ENCODE measurements at places on chromosomes 7 and 10.
A peak's percentile ranks its signal among the peaks of the same experiment; 100 is the strongest.

DNA sequence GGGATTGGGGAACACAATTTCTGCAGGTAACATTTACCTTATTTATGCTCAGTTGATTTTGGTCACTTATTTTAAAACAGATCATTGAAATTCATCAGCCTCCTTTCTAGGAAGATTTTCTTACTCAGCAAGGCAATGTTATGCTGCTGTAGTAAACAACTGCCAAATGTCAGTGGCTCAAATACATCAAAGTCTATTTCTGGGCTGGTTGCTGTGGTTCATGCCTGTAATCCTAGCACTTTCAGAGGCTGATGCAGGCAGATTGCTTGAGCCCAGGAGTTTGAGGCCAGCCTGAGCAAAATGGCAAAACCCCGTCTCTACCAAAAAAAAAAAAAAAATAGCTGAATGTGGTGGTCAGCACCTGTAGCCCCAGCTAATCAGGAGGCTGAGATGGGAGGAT, 25.9 kb downstream of the HABP2 start:
- DNase-seq: no peak

DNA sequence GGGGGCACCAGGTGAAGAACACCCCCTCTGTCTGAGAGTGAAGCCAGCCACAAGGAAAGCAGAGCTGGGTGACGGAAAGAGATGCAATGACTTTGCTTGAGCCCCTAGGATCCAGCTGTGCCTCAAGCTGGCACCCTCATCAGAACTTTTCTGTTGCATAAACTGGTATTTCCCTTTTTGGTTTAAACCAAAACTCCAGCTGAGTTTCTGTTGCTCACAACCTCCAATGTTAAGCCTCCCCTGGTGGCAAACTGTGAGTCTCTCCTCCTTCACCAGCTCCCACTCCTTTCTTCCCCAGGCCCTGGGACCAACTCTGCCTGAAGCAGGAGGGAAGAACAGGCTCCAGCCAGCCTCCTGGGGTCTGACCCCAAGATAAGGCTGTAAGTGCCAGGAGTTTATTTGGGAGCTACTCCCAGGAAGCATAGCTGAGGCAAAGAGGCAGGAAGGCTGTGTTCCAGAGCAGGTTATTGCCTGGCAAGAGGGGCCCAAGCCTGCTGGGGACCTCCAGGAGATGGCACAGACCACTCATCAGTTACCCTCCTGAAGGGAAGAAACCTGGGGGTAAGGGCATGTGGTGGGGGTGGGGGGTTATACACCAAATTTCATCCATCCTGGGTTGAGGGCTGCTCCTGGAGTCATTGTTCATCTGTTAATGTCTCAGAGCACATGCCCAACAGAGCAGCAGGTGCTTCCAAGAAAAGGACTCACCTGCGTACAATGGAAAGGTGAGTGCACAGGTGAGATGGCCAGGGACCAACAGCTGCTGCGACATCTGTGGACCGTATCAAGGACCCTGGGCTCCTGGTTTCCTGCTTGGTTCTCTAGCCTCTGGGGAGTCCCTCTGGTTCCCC, 73.3 kb upstream of the NANOS1 start:
- no peak for DNase-seq

DNA sequence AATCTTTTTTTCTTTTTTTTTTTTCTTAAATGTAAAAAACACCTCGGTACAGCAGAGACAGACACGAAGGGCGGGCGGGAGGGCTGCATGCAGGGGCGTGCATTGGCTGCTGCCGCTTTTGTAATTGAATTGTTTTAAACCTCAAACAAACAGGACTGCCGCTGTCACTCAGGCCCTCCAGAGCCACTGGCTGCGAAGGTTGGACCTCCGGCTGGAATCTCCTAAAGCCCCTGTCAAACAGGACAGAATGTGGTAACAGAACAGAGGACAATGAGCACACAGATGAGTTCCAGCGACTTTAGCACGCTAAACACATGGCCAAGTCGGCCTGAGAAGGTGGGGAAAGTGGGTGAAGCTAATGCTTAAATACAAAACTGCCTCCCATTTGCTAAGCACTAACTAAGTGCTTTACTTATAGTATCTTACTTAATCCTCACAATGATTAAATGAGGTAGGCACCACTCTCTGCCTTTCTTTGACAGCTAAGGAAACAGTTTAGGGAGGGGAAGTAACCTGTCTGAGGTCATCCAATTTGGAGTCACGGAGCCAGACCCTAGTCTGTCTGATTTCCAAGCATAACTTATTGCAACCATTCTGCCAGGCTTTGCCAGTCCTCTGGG, 3.0 kb upstream of the NDST2 start:
- no peak for DNase-seq

DNA sequence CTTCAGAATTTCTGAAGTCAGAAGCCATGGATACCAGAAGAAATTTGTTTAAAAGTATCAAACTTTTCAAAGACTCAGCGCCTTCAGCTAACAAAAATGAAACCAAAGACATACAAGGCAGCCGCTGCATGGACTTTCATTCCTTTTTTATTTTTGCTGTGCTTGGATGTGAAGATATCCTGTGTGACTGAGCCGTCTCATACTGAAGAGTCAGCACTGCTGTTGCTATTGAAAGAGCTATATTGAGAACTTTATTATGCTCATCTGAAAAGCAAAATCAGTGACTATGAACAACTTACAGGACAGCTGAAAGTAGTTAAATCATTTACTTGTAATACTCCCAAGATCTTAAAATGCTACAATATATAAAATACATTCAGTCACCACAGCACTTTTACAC, 809.2 kb downstream of the NXPH1 start:
- DNase-seq: no peak

GRCh38 chr7:2405601-2406345, 2.4 kb downstream of the CHST12 start:
- DNase-seq: no peak

GRCh38 chr7:17934612-17935240, 5.6 kb downstream of the SNX13 start:
- DNase-seq: no peak

GRCh38 chr7:42144604-42145003, 92.4 kb downstream of the GLI3 start:
- no peak for DNase-seq

- no peak for DNase-seq
Measured at GRCh38 chr7:94250124-94250523, 144.6 kb upstream of the COL1A2 start.

GRCh38 chr10:20841419-20841818, 55.7 kb downstream of the NEBL start:
- DNase-seq: no peak

GRCh38 chr7:91379991-91380390, 115.8 kb downstream of the FZD1 start:
- DNase-seq: no peak

DNA sequence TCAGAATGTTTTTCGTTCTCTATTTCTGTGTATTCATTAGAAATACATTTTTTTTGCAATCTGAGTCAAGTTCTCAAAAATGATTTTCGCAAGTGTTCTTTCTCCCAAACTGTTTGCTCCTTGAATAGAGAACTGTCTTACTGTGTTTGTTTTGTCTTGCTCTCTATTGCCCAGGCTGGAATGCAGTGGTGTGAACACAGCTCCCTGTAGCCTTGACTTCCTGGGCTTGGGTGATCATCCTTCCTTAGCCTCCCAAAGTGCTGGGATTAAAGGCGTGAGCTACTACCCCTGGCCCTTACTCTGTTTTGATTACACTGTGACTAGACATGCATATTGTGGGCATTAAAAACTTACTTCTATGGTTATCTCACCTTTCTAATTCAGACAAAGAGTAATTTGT, 56.7 kb downstream of the LUC7L2 start:
- DNase-seq: no peak

DNA sequence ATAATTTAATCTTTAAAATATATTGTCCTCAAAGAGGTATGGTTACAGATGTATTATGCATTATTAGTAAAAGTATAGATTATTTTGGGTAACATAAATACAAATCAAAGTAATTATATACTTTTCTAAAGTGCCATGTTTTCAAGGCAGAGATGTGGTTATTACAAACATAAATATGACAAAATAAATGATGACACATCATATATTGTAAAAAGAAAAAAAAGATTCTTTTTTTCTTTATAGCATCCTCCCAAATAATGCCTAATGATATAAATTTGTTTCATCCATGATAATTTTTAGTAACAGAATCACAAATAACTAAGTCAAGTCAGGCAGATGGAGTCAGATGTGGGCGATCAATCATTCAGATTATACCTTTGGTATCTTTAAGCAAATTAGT, 29.3 kb downstream of the SEMA3C start:
- DNase-seq: no peak

GRCh38 chr7:103636153-103636552, 190.1 kb upstream of the SLC26A5 start:
- no peak for DNase-seq

DNA sequence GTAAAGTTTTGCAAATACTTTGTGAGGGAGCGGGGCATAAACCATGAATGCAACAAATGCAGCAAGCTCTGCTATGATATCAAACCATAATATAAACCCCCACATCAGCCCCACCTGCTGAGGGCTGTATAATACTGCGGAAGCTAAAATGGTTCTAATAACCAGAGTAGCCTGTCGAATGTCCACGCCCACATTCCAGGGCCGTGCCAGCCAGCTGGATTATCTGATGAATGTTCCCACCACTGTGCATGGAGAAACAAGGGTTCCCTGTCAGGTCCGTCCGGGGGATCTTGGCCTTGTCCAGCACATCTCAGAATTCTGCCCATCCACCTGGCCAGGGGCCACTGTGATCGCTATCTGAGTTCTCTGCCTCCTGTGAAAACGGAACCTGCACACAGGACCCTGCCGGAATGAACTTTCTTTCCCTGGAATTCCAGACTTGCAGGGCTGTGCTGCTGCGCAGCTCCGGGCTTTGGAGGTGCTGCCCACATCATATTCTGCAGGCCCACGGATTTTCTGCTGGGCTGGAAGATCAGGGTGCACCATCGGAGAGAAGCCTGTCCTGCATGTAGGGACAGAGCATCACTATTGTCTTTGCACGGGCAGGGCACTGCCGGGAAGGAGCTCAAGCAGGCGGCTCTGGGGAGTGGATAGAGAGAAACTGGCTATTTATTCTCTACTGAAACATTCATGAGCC, 77.0 kb upstream of the GNA12 start:
- no peak for DNase-seq

DNA sequence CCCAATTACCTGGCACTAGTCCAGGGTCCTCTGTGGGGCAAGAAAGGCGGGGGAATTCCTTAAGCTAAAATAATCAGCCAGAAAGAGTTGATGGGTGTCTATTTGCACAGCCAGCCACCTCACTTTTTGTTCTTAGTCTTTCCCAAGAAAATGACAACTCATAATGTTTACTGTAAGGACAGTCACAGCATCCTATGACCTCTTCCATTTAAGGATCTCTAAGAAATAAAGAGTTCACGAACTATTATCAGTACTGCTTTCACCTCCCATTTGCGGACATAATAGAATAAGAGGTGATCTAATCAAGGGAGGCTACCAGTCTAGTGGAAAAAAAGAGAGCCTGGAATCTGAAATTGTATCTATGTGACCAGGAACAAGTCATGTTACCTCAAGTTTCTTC, 72.4 kb upstream of the LRRC17 start:
- no peak for DNase-seq

GRCh38 chr10:7819121-7819460, 786 bp downstream of the TAF3 start:
- DNase-seq: no peak

DNA sequence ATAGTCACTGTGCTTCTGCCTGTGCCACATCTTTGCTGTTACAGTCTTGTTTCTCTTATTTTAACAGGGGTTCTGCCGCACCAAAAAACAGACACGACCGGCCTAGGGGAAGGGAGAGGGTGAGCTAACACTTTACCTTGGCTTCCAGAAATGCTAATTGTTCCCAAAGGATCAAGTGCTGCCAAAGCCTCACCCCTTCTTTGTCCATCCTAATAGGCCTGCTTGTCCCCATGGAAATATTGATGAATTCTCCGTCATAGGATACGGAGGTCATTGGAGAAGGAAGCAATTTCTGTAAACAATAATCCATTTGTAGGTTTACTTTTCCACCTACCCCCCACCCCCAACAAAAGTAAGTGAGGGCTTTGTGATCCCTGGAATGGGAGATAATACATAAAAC, 567.3 kb downstream of the KCNMA1 start:
- no peak for DNase-seq

- DNase-seq: no peak
Measured at GRCh38 chr10:96124230-96125141, 5.6 kb upstream of the ZNF518A start.

DNA sequence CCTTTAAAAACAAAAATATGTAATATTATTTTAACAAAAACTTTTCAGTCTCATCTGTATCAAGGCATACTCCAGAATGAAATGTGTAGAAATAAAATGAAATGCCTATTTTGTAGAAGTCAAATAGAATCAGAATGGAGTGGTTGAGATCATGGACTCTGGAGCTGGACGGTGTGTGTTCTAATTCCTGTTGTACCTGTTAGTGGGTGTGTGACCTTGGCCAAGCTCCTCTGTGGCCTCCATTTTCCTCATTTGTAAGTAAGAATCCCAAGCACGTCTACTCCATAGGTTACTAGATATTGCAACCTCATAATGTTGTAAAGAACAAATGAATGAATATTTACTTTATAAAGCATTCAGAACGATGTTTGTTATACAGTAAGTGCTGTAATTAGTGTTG, 74.9 kb downstream of the HDAC9 start:
- DNase-seq: peak; percentile 69

GRCh38 chr10:101287997-101288635, 58.9 kb upstream of the LBX1 start:
- DNase-seq: no peak

DNA sequence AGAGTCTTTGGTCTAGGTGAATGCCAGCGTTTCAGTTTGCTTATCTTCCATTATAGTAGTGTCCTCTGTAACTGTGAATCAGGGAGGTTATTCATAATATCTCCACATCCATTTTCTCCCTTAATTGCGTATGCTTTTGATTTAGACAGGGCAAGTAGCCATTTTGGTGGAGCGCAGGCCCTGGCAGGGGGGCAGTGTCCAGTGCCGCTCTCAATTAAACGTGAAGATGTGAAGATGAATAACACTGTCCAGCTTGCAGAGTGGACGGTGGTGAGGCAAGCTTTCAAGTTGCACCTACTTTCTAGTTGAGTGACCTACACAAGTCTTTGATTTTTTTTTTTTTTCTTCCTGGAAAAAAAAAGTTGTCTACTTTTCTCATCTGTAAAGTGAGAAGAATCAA, 4.5 kb downstream of the TSPAN14 start:
- DNase-seq: no peak

DNA sequence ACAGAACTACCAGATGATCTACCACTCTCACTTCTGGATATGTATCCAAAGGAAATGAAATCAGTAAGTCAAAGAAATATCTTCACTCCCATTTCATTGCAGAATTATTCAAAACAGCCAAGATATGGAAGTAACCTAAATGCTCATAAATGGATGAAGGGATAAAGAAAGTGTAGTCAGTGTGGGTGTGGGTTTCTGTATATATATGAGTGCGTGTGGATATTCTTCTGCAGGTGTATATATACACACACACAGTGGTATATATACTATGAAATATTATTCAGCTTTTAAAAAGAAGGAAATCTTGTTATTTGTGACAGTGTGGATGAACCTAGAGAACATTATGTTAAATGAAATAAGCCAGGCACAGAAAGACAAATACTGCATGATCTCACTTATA, 48.7 kb downstream of the IMMP2L start:
- no peak for DNase-seq

Measured in NCI-H2081 treated with DMSO at 0.1 percent for 48 hours (cell line).